Kasumi-1 (cell line): ENCODE measurements at places on chromosomes 5 and 9.

DNA sequence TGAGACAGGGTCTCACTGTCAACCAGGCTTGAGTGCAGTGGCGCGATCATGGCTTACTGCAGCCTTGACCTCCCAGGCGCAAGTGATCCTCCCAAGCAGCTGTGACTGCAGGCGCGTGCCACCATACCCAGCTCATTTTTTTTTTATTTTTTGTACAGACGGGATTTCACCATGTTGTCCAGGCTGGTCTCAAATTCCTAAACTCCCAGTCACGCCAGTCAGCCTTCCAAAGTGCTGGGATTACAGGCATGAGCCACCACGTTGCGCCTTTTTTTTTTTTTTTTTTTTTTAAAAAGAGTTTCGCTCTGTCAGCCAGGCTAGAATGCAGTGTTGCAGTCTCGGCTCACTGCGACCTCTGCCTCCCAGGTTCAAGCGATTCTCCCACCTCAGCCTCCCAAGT lies 27.1 kb upstream of the SRP19 start:
- DNase-seq = no peak

GRCh38 chr9:121349009-121349408 lies 21.0 kb downstream of the STOM start:
- no peak for DNase-seq

DNA sequence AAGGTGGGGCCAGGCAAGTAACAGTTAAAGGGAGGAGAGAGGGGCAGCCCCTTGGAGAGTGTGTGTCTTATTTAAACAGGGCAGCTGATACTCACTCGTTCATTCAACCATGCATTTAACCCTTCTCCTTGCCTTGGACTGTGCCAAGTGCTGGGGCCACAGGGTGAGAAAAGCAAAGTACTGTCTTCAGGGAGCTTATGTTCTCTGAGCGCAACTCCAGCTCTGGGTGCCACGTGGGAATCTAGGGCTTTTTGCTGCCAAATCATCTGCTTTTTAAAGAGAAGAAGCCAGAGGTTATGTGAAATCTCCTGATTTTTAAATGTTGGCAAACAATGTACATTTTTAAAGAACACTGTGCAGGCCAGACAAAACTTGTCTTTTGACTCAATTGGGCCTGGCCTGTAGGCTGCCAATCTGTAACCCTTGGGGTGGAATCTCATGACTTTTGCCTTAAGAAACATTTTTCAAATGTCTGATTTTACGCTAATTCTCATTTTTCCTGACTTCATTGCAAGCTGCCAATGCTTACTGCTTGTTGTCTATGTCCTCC lies 157.8 kb downstream of the NTRK2 start:
- no peak for DNase-seq

- DNase-seq = no peak
These were observed 3.7 kb upstream of the CLTB start for GRCh38 chr5:176420086-176420485.

GRCh38 chr5:126972062-126972895 lies 58.1 kb downstream of the MARCHF3 start:
- peak; percentile 88 for DNase-seq

DNA sequence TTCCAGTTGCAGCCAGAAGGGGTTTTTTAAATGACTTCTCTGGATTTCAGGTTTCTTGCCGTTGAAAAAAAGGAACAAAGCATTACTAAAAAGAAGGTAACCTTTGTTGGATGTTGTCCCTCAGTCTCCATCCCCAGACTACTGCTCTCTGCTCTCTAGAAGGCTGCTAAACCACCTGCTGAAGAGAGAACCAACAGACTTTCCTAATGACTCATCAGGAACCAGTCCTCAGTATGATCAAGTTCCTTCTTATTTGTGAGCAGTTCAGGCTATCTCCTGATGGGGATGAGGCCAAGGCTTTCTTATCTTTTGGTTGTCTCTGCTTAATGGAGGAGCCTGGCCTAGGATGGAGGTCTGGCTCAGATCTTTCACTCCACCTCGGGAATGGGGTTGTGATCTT lies 4.1 kb downstream of the KIF4B start:
- DNase-seq = no peak

GRCh38 chr5:101846496-101846895 lies 449.6 kb downstream of the SLCO4C1 start:
- DNase-seq = no peak

DNA sequence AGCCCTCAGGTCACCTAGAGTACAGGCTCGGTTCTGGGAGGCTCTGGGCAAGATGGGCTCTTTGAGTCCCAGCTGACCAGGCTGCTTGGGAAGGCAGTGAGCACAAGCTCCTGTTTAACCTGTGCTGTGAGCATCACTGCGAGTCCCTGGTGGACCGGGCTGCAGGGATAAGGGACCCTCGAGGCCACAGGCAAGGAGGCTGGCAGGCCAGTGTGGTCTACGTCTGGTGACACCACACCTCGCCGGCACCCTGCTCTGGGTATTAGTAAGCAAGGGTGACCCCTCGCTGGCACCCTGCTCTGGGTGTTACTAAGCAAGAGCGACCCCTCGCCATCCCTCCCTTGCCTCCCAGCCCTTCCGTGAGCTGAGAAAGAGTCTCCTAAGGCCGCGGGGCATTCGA lies 125.9 kb upstream of the FOXD4L5 start:
- DNase-seq = no peak

- DNase-seq = no peak
These were observed 93.8 kb downstream of the CSNK1G3 start for GRCh38 chr5:123605822-123606221.

GRCh38 chr5:116062352-116062751 lies 22.5 kb upstream of the COMMD10 start:
- no peak for DNase-seq

DNA sequence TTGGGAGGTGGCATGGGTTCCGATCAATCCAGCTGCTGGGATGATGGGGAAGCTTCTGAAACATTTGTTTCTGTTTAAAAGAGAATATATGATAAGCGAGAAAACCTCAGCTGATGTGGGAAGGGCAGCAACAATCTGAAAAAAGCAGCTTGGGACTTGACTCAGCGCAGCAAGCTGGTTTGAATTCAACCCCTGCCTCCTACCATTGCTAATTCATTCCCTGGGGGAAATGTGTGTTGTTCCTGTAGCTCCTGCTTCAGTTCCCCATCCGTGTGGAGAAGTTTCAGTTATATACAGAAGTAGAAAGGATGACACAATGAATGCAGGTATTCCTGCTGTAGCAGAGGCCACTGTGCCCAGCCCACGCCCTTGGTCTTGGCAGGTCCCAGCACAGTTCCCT lies 145.1 kb downstream of the NXNL2 start:
- DNase-seq = no peak

- DNase-seq = no peak
These were observed 63.2 kb downstream of the NFIB start for GRCh38 chr9:14250794-14251153.

DNA sequence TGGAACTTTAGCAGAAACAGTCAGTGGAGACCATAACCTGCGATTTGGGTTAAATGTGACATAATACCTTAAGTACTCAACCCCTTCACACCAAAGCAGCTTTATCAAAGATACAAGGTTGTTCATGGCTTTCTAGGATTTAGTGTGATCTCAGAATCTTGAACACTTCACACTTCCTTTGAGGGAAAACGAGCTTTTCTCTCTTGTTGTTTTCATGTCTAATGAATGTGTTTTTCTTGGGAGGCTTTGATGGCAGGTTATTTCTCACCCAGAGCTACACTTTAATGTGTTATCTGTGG lies 437.0 kb downstream of the TMEM232 start:
- DNase-seq = no peak

GRCh38 chr9:91908746-91909145 lies 41.3 kb downstream of the ROR2 start:
- no peak for DNase-seq

DNA sequence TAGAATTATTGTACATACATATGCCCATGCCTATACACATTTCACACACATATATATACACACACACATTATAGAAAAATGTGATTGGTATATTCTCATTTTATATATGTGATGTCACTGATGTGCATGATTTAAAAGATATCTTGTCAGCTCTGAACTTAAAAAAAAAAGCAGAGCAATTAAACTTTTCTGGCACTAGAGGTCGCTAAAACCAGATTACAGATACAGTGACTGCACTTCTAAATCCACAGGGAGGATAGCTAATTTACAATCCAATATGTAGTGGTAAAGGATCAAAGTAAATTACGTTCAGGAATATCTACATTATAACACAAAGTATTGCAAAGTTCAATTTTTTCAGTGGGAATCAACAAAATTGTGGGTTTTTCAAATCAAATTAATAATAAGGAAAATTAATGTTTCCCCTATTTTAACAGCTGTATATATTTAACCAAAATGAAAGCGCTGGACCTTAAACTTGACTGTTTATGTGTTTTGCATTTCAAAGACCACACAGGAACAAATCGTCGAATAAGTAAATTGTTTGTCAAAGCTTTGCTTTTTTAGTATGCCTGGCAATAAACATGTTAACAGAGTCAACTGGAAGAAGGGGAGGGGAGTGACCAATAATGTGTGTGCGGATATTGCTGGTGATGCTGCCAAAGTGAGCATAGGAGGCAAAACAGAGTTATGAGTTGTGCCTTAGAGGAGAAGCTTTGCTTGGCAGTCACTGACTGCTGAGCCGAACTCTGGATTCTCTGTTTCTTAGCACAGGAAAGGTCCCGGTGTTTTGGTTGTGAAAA lies 1201.4 kb upstream of the C9orf72 start:
- DNase-seq = peak; percentile 20

GRCh38 chr9:3271581-3271980 lies 254.2 kb downstream of the RFX3 start:
- no peak for DNase-seq

GRCh38 chr9:99004717-99005460 lies 61.2 kb downstream of the COL15A1 start:
- DNase-seq = no peak

DNA sequence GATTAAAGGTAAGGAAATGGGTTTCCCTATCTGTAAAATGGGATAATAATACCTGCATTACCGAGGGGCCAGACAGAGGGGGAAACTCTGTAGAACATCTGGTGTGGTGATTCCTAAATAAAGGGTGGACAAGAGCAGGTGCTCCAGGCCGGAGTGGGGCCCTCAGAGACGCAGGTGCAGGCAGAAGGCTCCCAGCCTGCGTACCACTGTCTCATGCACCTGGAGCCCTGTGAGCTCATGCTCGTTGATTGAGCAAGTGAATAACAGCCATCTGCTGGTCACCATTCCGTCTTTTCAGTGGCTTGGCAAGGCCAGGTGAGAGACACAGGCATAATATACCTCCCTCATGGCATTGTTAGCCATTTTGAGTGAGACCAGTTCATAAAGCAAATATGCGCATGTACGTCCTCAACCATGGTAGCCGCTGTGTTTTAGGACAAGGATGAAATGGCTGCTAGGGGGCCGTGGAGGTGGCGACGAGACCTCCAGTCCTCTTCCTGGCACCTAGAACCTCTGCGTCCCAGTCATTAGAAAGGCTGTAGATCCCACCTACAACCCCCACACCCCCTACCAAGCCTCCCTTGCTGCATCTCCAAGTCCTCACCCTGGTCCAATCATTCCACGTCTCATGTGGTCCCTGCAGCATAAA lies 198.0 kb upstream of the MVB12B start:
- no peak for DNase-seq

GRCh38 chr9:37029776-37030610 lies 4.1 kb downstream of the PAX5 start:
- no peak for DNase-seq

DNA sequence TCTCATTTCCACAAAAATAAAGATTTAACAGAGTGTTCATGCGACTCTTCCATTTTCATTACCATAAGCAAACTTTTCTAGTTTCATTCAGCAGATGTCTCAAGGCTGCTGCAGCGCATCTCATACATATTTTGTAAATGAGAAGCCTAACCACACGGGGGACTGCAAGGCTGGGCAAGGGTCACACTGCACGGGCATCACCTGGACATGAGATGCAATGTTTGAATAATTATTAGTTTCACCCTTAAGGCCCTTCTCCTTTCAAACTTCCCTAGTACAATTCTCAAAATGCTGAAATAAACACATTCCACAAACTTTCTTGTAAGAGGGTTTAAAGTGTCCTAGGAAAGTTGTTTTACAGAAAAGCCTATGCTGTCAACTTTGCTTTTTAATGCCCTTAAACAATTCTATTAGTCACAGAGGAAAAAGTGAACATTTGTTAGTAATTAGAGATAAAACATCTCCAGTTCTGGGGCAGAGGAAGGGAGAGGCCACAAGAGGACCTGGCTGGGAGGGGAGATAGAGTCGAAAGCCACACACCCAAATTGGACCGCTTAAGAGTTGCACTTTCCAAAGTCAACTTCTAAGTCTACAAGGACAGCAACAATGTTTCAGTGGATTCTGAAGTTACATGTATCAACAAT lies 1.3 kb downstream of the DENND1A start:
- DNase-seq = no peak

DNA sequence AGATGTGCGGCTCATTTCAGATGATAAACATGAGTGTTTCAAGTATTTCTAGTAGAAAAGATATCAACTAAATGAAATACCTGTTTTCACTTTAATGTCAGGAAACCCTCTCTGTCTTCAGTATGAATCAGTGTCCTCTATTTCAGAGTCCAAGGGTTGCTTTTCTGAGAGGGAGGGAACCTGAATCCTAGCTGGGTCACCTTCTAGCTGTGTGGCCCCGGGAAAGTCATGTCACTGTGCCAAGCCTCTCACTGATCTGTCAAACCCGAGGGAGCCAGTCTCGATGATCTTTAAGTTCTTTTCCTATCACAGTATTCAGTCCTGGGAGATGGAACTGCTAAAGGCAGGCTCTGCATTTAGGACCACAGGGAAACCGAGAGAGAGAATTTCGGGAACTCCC lies 258.9 kb downstream of the NTRK2 start:
- DNase-seq = no peak

GRCh38 chr5:157295247-157295646 lies 29.3 kb downstream of the CYFIP2 start:
- no peak for DNase-seq

DNA sequence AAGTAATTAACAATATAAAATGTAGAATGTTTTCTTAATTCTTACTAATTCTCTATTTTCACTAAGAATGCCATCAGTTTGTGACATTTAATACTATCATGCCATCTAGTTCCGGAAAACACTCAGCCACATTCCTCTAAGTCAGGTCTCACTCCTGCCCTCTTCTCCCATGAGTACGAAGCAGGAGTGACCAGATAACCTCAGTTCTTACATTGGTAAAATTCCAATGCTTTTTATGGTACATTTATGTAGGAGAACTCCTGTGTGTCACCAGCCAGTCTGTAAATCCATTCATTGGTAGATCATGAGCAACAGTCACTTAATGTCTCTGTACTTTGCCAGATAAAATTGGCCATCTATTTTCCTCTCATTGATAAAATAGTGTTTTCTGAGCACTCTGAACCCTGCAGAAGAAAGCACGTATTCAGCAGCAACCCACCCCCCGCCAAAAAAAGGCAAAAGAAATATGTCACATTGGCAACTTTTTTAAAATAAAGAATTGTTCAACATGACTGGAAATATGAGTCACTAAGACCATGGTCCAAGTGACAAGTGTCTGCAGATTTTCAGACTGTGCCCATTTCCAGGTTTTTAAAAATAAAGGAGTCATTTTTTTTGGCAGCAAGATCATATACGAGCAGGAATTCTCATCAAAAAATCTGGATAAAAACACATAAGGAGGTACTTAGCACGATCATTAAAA lies 11.8 kb downstream of the GLIS3 start:
- no peak for DNase-seq

GRCh38 chr5:1660001-1660400 lies 136.2 kb upstream of the LPCAT1 start:
- no peak for DNase-seq

GRCh38 chr9:127519301-127520166 lies 68.2 kb downstream of the LRSAM1 start:
- peak; percentile 90 for DNase-seq
